CD4-positive, alpha-beta T cell treated with Interferon alpha-2 for 1 hour (primary cell): ENCODE measurements at places on chromosomes 13 and 19.

GRCh38 chr13:110012102-110012739 is 225.8 kb upstream of the IRS2 start:
- DNase-seq: no peak

- DNase-seq: no peak
Observed at GRCh38 chr19:23969630-23970029, 54.9 kb downstream of the ZNF726 start.

DNA sequence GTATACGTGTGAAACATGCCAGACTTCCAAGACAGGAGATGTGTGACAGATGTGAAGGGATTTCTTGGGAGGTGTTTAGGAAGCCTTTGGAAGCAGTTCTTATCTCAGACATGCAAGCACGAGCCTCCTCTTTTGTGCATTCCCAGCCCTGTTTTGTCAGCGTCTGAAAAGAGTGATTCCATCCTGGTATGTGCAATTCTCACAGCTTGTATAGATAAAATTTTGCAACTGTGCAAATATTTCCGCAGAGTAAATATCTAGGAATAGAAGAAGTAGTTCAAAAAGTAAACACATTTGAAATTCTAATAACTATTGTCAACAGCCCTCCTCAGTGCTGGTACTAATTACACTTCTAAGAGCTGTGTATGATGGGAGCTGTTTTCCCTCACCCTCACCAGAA is 72.3 kb upstream of the C1QTNF9B start:
- no peak for DNase-seq

- no peak for DNase-seq
Observed at GRCh38 chr19:30891051-30891450, 458.2 kb downstream of the TSHZ3 start.

- DNase-seq: no peak
Observed at GRCh38 chr19:7489609-7490044, 792 bp upstream of the PEX11G start.
